ENCODE measurements at places on chromosomes 16 and 17. TPM values are rescaled to one million over a fixed set of nuclear protein-coding genes. Genes with fewer than 3 reads are reported as not detected.

- DNase-seq: no peak
- H3K27me3 ChIP-seq: no peaks in the 10 kb centered on the region
- no peaks in the 10 kb centered on the region for H3K36me3 ChIP-seq
- H3K27ac ChIP-seq: no peak overlapping the region
- no peak overlapping the region for H3K4me3 ChIP-seq
Measured at GRCh38 chr17:8608001-8608400, 22.5 kb downstream of the MYH10 start.

DNA sequence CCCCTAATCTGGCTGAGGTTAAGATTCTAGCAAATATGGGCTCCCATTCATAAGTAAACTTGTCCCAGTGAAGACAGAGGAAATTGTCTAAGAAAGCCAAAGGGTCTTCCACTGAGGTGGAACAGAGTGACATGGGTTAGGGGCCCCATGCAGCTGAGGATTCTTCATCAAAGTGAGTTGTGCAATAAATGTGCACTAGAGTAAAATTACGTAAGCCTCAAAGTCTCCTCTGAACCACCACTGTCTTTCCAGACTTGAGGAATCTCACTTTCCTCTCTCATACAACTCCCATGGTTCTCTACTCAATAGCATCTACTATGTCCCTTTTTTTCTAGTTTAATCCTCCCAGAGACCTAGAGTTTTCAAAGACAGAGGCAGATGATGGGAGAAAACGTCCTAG lies 132.4 kb downstream of the CA10 start:
- no peak for DNase-seq
- H3K27ac ChIP-seq: no peak overlapping the region
- H3K27me3 ChIP-seq: no peaks in the 10 kb centered on the region
- no peak overlapping the region for H3K4me3 ChIP-seq

- no peak overlapping the region for H3K4me3 ChIP-seq
- H3K27ac ChIP-seq: no peak overlapping the region
- H3K27me3 ChIP-seq: no peaks in the 10 kb centered on the region
- peak; percentile 12 for DNase-seq
- no peaks in the 10 kb centered on the region for H3K4me1 ChIP-seq
Measured at GRCh38 chr17:66717641-66718058, 117.3 kb upstream of the CACNG5 start.

DNA sequence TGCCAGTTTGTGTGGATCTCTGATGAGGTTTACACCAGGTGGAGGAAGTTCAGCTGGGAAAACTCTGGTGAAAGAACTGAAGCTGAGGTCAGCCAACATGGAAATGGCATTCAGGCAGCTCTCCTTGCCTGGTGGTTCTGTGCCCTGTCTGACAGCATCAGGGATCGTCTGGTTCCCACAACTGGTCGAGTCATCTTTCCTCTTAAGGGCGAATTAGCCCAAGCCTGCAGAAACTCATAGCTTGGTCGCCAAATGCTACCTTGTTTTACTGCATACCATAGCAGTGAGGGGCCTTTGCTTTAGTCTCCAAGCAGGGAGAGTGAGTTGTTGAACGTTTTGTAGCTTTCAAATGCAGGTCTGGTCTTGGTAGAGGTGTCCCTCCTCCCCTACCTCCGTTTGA lies 7.2 kb downstream of the PLCG2 start:
- H3K4me1 ChIP-seq: no peaks in the 10 kb centered on the region
- H3K36me3 ChIP-seq: no peaks in the 10 kb centered on the region
- H3K27me3 ChIP-seq: peaks cover 36% of the 10 kb centered on the region
- no peak overlapping the region for H3K27ac ChIP-seq
- DNase-seq: peak; percentile 6
- H3K4me3 ChIP-seq: no peak overlapping the region

- no peaks in the 10 kb centered on the region for H3K27me3 ChIP-seq
- H3K4me3 ChIP-seq: no peak overlapping the region
- no peak for DNase-seq
- H3K36me3 ChIP-seq: no peaks in the 10 kb centered on the region
- no peak overlapping the region for H3K27ac ChIP-seq
- H3K4me1 ChIP-seq: peaks cover 14% of the 10 kb centered on the region
Measured at GRCh38 chr16:11500700-11501346, 85.9 kb downstream of the LITAF start.

DNA sequence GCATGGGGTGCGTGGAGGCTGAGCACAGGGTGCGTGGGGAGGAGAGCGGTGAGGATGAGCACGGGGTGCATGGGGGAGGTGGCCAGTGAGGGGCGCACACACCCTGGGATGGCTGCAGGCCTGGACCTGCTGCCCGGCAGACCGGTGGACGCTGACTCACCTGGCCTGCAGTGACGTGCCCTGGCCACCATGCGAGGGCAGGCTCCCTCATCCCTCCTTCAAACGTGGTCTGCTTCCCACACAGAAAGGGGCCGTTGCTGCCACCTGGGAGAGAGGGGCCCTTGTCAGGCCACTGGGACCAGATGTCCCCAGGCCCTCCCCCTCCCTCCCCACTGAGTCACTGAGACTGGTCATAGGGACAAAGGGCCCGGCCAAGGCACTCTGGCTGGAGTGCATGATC lies 20.1 kb upstream of the APRT start:
- no peak for DNase-seq
- no peaks in the 10 kb centered on the region for H3K27me3 ChIP-seq
- no peak overlapping the region for H3K4me3 ChIP-seq
- peaks cover 18% of the 10 kb centered on the region for H3K36me3 ChIP-seq
- H3K27ac ChIP-seq: no peak overlapping the region

DNA sequence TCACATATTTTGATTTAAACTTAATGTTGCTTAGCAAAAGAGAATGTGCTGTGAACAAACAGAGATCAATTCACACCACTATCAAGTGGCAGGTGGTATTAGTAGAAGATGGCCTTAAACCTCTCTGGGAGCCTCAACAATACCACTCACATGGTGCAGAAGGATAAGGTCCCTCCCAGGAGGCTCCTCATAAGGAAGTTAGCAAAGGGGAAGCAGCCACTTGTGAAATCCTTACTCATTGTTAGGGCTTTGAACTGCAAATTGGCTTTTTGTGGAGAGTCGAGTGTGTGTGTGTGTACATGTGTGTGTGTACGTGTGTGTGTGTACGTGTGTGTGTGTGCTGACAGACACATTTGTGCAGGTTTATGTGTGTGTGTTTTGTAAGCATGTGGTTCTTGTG lies 48.9 kb upstream of the ASIC2 start:
- H3K4me3 ChIP-seq: no peak overlapping the region
- no peak for DNase-seq
- H3K4me1 ChIP-seq: no peaks in the 10 kb centered on the region
- no peaks in the 10 kb centered on the region for H3K27me3 ChIP-seq
- no peaks in the 10 kb centered on the region for H3K36me3 ChIP-seq

Gene COG7
- 49.2 TPM for polyA plus RNA-seq

Gene CDH16
- not detected for polyA plus RNA-seq

Gene HSF5
- not detected for polyA plus RNA-seq
